ENCODE measurements at places on chromosomes 3 and 15. TPM values are rescaled to one million over a fixed set of nuclear protein-coding genes. Genes with fewer than 3 reads are reported as not detected.

Gene LCMT2
- total RNA-seq: 6.8 TPM

Gene MFGE8
- total RNA-seq: 771 TPM

Gene UQCC5
- total RNA-seq: 29.5 TPM

GRCh38 chr15:78390826-78391225 is 47.2 kb upstream of the IREB2 start:
- no peak for DNase-seq
- no peaks in the 10 kb centered on the region for H3K36me3 ChIP-seq
- peaks cover 8% of the 10 kb centered on the region for H3K27me3 ChIP-seq
- H3K4me3 ChIP-seq: no peak overlapping the region

- no peak overlapping the region for H3K27ac ChIP-seq
- no peaks in the 10 kb centered on the region for H3K36me3 ChIP-seq
- no peaks in the 10 kb centered on the region for H3K4me1 ChIP-seq
- no peak for DNase-seq
- no peak overlapping the region for H3K4me3 ChIP-seq
Measured at GRCh38 chr15:55685286-55685685, 57.7 kb downstream of the PRTG start.

Gene ARNT2
- total RNA-seq: 12.2 TPM

Gene GOLGA6L7
- not detected for total RNA-seq

DNA sequence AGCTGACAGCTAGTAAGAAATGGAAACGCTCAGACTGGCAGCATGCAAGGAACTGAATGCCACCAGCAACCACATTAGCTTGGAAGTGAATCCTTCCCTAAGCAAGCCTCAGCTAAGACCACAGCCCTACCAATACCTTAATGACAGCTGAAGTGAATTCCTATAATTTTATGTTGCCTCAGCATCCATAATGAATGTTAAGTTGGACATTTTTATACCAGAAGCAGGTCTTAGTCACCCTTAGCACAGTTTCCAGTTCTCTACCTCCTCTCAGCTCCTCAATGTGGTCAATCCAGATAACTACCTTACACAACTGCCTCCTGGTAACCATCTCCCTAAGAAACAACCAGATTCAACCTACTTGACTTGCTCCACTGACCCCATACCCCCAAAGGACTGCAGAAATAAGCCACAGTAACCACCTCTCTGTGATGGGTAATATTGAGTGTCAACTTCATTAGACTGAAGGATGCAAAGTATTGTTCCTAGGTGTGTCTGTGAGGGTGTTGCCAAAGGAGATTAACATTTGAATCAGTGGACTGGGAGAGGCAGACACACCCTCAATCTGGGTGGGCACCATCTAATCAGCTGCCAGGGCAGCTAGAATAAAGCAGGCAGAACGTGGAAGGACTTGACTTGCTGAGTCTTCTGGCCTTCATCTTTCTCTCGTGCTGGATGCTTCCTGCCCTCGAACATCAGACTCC is 33.5 kb downstream of the NEDD4 start:
- H3K27ac ChIP-seq: no peak overlapping the region
- H3K4me3 ChIP-seq: no peak overlapping the region
- peaks cover under 1% of the 10 kb centered on the region for H3K36me3 ChIP-seq
- no peaks in the 10 kb centered on the region for H3K27me3 ChIP-seq

- H3K4me1 ChIP-seq: peaks cover 39% of the 10 kb centered on the region
- no peaks in the 10 kb centered on the region for H3K36me3 ChIP-seq
- DNase-seq: no peak
Measured at GRCh38 chr15:61076598-61077170, 152.4 kb downstream of the RORA start.

DNA sequence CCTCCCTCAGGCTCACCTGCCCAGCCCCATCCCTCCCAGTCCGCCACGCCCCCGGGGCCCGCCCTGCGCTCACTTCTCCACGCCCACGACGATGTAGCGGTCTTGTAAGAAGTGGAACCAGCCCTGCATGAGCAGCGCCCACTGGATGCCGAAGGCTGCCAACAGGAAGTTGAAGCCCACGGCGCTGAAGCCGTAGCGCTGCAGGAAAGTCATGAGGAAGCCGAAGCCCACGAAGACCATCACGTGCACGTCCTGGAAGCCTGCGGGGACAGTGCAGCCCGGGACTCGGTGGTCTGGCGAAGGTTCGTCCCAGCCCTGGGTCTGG is 9.7 kb downstream of the RHCG start:
- no peaks in the 10 kb centered on the region for H3K36me3 ChIP-seq
- no peak overlapping the region for H3K27ac ChIP-seq
- no peak for DNase-seq
- H3K27me3 ChIP-seq: peaks cover 14% of the 10 kb centered on the region
- no peak overlapping the region for H3K4me3 ChIP-seq

Gene SPSB4
- 1.9 TPM for total RNA-seq

DNA sequence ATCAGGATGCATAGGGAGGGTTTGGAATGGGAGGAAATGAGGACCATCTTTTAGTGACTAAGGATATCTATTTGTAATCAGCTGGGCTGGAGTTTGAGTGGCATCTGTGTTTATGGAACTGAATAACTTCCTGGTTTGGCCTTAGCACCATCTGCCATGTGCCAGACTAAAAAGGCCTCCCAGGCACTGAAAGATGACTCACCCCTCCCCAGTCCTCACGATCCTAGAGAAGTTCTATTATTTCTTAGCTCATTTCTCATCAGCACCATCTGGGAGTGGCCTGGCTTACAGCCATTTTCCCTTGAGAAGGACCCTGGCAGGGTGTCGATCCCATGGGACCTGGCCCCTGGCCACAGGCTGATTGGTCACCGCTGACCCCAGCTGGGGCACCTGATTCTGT is 23.9 kb upstream of the CTXND1 start:
- H3K4me3 ChIP-seq: no peak overlapping the region
- H3K4me1 ChIP-seq: no peaks in the 10 kb centered on the region
- H3K27ac ChIP-seq: no peak overlapping the region
- H3K27me3 ChIP-seq: no peaks in the 10 kb centered on the region
- DNase-seq: no peak
- no peaks in the 10 kb centered on the region for H3K36me3 ChIP-seq

DNA sequence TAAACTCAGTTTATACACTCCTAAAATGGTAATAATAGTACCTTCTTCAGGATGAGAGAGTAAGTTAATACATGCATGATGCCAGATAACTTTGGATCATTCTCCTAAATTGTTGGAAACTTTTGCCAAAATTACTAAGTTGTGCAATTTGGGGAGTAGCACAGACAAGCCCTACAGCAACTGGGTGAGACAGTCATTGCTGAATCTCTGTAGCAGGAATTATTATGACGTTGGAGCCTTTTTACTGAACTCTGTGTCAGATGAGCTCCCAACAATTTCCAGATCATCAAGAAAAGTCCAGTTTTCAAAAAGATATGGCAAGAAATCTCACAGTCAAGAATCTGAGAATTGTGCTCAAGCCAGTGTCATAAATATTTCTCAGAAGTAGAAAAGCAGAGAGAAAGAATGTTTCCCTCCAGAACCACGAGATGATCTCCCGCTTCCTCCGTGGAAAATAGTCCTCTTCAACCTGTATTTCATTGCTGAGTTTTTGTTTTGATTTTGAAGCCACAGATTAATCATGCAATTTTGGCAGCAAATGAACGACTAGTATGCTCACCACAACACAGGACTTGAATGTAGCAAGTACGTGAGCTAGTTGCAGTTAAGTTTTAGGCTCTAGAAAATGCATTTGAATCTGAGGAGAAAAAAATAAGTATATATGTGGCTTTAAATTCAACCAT is 485.4 kb downstream of the CNTN6 start:
- no peak overlapping the region for H3K27ac ChIP-seq
- no peaks in the 10 kb centered on the region for H3K36me3 ChIP-seq
- H3K27me3 ChIP-seq: no peaks in the 10 kb centered on the region
- H3K4me3 ChIP-seq: no peak overlapping the region

Gene TLR9
- total RNA-seq: not detected

DNA sequence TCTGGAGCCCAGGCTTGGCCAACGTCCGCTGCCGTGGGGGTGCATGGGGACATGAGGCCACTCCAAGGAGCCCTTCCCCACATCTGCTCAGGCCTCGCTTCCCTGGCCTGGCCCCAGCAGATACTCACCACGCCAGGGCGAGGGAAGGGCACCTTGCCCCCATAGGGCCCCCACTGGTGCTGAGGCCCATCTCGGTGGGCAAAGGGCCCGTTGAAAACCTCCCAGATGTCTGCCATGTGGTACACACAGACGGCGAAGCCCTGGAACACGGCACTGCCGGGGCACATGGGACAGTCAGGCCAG is 4.7 kb downstream of the SEMA3G start:
- H3K27me3 ChIP-seq: no peaks in the 10 kb centered on the region
- H3K4me3 ChIP-seq: no peak overlapping the region
- no peaks in the 10 kb centered on the region for H3K4me1 ChIP-seq
- no peaks in the 10 kb centered on the region for H3K36me3 ChIP-seq

Gene CCR8
- not detected for total RNA-seq

GRCh38 chr15:41774062-41774881 is at the start of gene MAPKBP1:
TSS of gene MAPKBP1 (plus strand) at chr15:41774484. CDS start at chr15:41775276, 792 bp downstream.
- peak within 1 kb of the TSS; percentile 90 for H3K4me3 ChIP-seq
- DNase-seq: peak; percentile 99
- peaks cover 5% of the 10 kb centered on the region for H3K36me3 ChIP-seq
- no peaks in the 10 kb centered on the region for H3K27me3 ChIP-seq

Gene TF
- 0.63 TPM for total RNA-seq

DNA sequence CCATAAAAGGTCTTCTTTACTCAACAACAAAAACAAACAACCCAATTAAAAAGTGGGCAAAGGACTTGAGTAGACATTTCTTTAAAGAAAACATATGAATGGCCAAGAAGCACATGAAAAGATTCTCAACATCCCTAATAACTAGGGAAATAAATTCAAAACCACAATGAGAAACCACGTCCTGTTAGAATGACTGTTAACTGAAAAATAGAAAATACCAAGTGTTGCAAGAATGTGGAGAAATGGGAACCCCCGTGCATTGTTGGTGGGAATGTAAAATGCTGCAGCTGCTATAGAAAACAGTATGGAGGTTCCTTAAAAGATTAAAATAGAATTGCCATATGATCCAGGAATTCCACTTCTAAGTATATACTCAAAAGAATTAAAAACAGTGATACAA is 34.8 kb downstream of the NMNAT3 start:
- DNase-seq: no peak
- H3K36me3 ChIP-seq: no peaks in the 10 kb centered on the region
- no peaks in the 10 kb centered on the region for H3K4me1 ChIP-seq
- H3K27ac ChIP-seq: no peak overlapping the region

DNA sequence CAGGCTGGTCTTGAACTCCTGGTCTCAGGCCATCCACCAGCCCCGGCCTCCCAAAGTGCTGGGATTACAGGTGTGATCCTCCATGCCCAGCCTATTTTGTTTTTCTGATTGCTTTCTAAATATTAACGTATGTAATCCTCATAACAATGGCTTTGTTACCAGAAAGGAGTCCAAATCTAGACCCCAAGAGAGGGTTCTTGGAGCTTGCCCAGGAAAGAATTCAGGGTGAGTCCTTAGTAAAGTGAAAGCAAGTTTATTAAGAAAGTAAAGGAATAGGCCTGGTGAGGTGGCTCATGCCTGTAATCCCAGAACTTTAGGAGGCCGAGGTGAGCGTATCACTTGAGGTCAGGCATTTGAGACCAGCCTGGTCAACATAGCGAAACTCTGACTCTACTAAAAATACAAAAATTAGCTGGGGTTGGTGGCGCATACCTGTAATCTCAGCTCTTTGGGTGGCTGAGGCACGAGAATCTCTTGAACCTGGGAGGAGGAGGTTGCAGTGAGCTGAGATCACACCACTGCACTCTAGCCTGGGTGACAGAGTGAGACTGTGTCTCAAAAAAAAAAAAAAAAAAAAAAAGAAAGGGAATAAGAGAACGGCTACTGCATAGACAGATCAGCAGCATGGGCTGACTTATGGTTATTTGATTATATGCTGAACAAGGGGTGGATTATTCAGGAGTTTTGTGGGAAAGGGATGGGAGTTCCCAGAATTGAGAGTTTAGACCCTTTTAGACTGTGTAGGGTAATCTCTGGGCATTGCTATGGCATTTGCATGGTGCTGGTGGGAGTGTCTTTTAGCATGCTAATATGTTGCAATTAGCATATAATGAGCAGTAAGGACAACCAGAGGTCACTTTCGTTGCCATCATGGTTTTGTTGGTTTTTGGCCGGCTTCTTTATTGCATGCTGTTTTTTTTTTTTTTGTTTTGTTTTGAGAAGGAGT is 36.1 kb downstream of the TYRO3 start:
- no peaks in the 10 kb centered on the region for H3K27me3 ChIP-seq
- no peaks in the 10 kb centered on the region for H3K4me1 ChIP-seq
- H3K4me3 ChIP-seq: no peak overlapping the region
- DNase-seq: no peak
- no peaks in the 10 kb centered on the region for H3K36me3 ChIP-seq

DNA sequence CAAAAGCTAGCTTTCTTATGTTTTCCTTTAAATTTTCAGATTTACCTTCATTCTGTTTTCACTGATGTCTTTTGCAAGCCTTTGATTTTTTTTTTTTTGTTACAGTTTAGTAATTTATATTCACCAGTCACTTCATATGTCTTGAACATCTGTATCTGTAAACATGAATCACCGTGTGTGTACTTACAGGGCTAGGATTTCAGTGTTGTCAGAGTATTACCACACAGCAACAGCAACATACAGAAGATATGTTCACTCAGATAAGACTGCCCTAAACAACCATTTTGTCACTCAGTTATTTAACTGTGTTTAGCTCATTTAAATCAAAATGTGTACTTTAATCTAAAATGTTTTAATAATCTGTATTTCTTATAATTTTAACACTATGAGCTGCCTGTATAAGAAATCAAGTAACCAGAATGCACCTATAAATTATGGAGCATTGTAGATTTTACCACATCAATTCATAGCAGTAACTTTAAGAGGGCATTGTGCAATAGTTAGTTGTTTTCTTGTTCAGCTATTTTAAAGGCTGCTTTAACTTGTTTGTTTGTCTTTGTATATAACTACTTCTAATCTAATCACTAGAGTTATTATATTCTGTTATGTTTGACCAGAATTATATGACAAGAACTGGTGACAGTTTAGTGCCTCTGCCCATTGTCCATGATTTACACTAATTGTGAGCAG is 50.4 kb downstream of the GHSR start:
- H3K4me3 ChIP-seq: no peak overlapping the region
- peaks cover 33% of the 10 kb centered on the region for H3K36me3 ChIP-seq
- no peaks in the 10 kb centered on the region for H3K27me3 ChIP-seq
- no peak for DNase-seq

- no peak for DNase-seq
- no peaks in the 10 kb centered on the region for H3K27me3 ChIP-seq
- no peak overlapping the region for H3K27ac ChIP-seq
- no peaks in the 10 kb centered on the region for H3K4me1 ChIP-seq
- no peak overlapping the region for H3K4me3 ChIP-seq
Measured at GRCh38 chr15:101105059-101105891, 146.6 kb downstream of the CHSY1 start.
